ENCODE measurements at places on chromosomes 7 and 10.

DNA sequence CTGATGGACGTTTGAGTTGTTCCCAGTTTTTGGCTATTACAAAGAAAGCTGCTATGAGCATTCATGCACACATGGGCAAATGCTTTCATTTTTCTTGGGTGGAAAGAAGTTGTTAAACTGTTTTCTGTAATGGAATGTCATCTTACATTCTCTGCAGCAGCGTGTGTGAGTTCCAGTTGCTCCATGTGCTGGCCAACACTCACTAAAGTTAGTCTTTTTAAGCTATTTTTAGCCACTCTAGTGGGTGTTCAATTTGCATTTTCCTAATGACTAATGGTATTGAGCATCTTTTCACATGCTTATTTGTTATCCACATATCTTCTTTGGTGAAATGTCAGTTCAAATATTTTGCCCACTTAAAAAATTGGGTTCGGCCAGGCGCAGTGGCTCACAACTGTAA, 82.8 kb upstream of the COL13A1 start:
- peak; percentile 55 for DNase-seq

DNA sequence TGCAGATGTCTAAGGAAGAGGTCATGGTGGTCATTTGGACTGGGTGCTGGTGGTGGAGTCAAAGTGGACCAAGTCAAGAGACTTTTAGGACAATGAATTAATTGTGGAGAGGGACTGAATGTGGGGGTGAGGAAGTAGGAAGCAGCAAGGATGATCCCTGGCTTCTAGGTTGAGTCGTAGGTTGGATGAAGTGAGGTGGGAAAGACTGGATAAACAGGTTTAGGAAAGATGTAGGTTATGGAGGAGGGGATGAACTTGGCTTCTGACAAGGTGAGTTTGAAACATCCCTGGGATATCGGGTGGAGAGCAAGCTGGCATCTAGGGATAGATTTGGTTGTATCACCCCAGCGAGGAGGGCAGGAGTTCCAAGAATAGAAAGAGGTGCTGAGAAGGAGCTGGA, 7.6 kb downstream of the SEMA4G start:
- DNase-seq = no peak

- peak; percentile 51 for DNase-seq
Observed at GRCh38 chr7:80929619-80930018, 10.8 kb upstream of the SEMA3C start.

GRCh38 chr7:348480-348844, 58.5 kb downstream of the FOXL3 start:
- no peak for DNase-seq

DNA sequence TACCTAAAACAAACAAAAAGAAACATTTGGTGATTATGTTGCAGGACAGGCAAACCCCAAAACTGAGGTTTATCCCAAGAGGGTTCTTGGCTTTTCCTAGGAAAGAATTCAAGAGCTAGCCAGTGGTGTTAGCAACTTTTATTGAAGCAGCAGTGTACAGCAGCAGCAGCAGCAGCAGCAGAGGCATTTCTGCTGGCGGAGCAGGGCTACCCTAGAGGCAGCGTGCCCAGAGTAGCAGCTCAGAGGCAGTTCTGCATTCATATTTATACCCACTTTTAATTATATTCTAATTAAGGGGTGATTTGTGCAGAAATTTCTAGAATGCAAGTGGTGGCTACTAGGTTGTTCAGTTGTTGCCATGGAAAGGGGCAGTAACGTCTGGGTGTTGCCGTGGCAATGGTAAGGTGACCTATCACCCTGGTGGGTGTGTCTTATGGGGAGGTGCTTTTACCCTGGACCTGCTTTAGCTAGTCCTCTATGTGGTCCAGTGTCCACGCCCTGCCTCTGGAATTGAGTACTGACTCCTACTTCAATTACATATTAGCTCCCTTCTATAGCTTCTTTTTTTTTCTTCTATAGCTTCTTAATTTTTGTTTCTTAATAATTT, 53.9 kb downstream of the VCL start:
- DNase-seq = no peak

DNA sequence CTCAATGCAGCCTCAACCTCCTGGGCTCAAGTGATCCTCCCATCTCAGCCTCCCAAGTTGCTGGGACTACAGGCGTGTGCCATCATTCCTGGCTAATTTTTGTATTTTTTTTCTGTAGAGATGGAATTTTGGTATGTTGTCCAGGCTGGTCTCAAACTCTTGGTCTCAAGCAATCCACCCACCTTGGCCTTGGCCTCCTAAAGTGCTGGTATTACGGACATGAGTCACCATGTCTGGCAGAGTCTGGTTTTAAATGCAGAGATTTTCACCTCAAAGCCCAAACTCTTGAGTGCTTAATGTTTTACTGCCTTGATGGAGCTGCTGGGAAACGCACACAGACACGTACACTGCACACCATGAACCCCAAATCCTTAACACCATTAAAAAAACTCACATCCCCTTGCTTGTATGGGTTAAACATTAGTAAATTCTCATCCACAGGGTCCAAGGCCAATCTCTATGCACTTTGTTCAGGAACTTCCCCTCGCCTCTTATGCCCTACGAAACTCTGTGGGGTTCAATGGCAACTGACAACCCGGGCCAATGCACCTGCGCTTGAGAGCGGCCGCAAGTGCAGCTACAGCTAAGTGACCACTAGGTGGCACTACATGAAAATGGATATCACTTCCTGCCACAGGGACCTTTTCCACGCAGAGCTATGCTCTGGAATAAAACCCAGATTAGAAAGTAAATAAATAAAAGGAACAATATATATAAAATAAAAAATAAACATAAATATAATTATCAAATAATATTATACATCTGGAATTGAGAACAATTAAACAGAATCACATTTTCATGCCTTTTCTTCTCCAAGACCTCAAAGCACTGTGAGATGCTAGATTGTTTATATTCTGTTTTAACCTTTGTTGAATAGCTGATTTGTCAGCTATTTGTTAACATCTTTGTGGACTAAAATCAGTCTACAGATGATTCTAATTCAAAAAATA, 66.9 kb upstream of the AFAP1L2 start:
- peak; percentile 69 for DNase-seq

GRCh38 chr7:45574669-45575500, 717 bp downstream of the ADCY1 start:
- peak; percentile 37 for DNase-seq

GRCh38 chr10:112915590-112916572, 34.2 kb upstream of the TCF7L2 start:
- peak; percentile 24 for DNase-seq

DNA sequence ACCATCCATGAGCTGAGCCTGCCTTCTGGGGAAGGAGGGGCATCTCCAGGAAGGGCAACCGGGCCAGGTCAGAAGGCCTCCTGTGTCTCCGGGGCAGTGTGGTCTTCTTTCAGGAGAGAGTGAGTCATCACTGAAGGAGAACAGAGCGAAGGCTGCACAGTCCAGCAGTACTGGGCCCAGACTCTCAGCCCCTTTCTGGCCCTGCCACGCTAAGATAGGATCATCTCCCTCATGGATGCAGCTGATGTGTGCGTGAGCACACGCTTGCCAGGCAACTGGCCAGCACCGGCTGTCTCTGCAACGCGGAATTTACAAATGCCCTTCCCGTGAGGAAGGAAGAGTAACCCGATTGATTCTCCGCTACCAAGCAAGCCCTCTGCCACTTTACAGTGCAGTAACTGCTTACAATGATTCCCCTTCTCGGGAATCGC, 328.2 kb downstream of the TNS3 start:
- peak; percentile 68 for DNase-seq

GRCh38 chr7:32025381-32026082, 44.7 kb downstream of the PDE1C start:
- no peak for DNase-seq

DNA sequence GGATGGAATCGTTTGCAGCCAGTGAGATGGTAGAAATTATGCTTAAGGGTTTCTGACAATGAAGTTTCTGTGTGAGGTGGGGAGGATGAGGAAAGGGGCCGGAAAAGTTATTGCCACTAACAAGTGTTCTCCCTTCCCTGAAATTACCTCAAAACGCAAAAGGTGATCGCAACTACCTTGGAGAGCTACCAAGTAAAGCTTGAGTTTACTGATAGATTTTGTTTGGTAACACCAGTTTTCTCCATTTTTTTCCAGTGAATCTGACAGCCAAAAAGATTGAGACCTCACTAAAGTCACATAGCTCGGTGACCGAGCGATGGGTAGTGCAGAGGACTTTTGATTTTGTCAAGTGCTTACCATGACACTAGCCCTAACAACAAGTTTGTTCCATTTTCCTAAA, 1.6 kb downstream of the SUV39H2 start:
- no peak for DNase-seq

DNA sequence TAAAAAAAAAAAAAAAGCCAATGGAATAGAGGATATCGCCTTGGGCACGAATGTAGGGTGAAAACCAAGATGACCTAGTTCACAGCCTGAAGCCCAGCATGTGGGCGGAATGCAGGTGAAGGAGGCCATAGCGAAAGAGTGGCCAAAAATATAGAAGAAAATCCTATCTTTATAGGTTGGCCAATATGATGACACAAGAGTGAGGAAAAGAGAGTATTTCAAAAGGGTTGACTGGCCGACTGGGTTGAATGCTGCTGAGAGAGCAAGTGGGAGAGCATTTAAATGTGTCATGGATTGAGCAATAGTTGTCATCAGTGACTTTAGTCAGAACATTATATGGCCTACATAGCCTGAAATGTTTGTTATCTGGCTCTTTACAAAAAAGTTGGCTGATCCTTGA, 17.2 kb upstream of the GLI3 start:
- DNase-seq = peak; percentile 81

DNA sequence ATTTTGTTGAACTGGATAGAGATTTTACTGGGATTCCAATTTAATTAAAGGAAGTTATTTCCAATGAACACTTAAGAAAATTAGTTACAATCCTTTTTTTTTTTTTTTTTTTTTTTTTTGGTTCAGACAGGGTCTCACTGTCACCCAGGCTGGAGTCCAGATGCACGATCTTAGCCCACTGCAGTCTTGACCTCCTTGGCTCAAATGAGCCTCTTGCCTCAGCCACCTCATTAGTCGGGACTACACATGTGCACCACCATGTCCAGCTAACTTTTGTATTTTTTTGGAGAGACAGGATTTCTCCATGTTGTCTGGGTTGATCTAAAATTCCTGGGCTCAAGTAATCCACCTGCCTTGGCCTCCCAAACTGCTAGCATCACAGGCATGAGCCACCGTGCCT, 2.5 kb upstream of the ARL5B start:
- DNase-seq = no peak

- peak; percentile 41 for DNase-seq
Observed at GRCh38 chr10:49164559-49165188, 23.5 kb downstream of the TMEM273 start.

DNA sequence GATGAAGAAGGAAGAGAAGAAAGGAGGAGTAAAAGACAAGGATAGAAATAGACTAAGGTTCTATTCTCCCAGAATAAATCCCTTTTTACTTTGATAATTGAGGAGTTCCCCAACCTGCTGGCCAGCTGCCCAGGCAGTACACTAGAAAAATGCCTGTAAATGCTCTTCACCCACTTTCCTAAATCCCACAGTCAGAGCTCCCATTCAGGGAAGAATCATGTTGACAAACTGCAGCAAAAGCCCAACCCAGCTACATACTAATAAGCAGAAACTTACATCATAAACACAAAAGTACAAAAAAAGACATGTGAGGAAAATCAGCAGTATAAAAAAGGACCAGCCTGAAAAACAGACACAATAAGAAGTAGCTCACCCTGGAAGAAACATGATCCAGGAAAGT, 15.8 kb upstream of the KDM7A start:
- DNase-seq = no peak

DNA sequence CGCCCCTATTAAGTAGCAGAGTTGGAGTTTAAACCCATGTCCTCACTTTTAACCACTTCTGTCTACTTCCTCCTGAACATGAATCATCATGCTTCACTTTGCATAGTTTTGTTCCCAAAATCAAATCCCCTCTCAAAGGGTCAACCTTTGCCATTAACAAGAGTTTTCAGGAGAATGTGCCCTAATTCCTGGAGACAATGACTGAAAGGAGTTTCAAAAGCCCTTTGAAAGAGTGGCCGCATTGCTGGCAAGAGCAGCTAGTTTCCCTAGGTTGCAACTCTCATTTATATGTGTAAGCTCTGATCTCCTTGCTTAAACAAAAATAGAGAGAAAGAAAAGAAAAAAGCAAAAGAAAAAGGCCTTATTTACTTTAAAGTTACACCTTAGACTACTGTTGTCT, 9.2 kb downstream of the LGI1 start:
- DNase-seq = no peak

DNA sequence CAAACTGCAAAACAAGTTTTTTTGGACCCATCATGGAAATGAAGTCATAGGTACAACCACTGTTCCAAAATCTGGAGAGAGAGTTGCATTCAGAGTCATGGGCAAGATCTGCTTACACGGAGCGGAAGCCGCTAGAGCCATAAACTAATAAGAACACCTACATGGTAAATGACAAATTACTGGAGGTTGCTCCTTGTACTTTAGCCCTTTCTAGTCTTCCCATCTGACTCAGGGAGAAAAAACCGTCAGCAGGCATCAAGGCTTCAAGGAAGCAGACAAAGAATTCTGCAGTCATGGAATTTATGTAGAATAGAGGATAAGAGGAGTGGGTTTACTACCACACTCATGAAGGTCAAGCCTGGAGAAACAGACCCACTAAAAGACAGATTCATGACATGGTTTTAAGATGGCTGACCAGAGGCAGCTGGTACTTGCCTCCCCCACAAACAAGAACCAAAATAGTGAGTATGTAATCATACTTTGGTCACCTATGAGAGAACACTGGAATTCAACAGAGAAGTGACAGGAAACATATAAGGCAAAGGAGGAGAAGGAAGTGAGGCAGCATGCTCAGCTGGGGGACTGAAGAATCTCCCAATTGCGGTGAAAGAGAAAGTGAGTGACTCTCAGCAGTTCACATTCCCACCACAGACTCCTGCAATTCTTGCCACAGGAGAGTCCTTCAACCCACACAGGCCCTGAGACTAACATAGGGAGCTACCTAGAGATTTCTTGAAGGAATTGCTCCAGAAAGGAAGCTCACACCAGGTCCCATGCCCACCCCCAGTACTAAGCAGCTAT, 42.4 kb upstream of the ASAH2 start:
- DNase-seq = no peak

DNA sequence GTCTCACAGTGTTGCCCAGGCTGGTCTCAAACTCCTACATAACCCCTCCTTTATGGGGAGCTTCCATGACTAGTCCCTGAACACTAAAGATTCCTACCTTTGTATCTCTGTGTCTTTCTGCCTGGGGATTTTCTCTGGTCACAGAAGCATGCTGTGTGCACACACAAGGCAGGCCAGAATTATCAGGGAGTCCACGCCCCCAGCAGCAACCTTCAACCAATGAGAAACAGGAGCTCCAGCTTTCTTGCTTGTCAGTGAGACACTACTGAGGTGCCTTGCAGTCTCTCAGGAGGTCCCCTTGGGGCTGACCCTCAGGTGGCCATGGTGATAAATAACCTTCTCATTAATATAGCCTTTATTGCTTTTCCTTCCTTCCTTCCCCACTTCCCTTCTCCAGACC, 45.1 kb upstream of the AUTS2 start:
- DNase-seq = no peak

GRCh38 chr10:102868911-102869257, 386 bp upstream of the AS3MT start:
- DNase-seq = peak; percentile 8

DNA sequence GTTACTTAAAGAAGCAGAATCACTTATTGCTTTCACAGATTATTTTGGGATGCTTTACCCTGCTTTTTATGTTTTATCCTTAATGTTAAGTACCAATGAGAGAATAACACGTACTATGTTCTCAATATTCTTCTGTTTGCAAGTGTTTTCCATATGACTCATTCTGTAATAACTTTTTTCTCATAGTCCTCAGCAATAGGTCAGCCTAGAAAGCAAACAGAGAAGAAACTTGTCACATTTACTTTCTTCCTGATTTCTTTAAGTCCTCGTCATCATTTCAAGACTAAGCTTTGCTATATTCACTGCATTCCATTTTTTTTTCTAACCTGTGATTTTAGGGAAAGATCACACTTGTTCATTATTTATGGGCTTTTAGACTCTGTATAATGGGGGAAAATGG, 6.8 kb upstream of the AGR2 start:
- DNase-seq = peak; percentile 45

Data from AG10803 (cell line).